ENCODE measurements at places on chromosomes 13 and 19. TPM values are rescaled to one million over a fixed set of nuclear protein-coding genes. Genes with fewer than 3 reads are reported as not detected.

DNA sequence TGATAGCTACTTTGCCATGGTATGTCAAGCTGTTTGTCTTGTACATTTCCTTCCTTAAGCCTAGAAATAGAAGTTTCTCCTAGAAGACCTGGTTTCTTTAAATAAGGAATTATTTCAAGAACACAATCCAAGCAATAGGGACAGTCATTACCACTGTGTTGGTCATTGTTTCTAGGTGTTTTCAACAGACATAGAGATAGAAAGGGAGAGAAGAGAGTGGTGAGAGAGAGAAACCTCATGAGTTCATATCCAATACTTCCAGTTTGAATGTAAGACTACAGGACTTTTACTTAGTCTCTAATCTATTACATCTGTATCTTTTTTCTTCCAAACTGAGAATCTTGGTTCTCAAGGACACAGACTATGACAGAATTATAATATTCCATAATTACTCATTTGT is 245.9 kb upstream of the STARD13 start:
- no peak for DNase-seq
- H3K27ac ChIP-seq: no peak overlapping the region
- no peak overlapping the region for H3K4me3 ChIP-seq
- H3K4me1 ChIP-seq: peaks cover 6% of the 10 kb centered on the region
- H3K36me3 ChIP-seq: no peaks in the 10 kb centered on the region
- H3K27me3 ChIP-seq: no peaks in the 10 kb centered on the region

DNA sequence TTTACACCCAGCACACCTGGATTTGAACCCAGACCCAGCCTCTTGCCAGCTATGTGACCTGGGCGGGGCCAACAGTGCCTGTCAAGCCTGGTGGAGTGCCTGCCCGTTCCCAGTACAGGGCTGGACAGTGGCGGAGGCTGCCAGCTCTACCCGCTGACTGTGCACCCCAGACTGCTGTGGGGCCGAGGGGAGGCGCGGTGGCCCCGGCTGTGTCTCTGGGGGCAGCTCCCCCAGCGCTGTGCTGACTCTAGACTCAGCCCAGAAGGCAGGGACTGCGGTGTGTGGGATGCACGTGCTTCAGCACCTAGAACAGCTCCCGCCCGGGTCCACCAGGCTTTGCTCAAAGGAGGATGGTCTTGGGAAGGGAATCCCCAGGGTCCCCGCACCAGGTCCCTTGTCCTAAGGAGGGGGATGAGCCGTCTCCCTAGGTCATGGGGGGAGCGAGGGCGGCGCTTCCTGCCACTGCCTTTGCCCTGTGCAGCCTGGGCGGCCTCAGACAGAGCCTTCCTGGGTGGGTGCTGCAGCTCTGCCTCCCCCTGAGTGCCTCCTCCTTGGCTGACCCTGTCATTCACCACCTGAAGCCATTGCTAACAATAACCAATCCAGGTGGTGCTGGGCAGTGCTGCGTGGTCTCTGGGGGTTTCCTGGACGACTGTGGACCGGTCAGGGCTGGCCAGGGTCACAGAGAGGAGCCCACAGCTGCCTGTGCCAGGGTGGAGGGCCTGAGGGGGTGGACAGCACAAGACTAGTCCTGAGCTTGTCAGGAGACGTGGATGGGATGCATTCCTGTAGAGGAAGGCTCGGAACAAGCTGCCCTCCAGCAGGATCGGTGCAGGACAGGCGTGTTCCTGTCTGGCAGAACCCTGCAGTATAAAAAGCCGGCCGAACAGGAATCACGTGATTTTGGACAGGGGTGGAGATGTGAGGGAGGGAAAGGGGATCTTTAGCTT is 18.6 kb downstream of the TMEM255B start:
- no peak for DNase-seq
- no peak overlapping the region for H3K4me3 ChIP-seq
- H3K27me3 ChIP-seq: no peaks in the 10 kb centered on the region
- H3K36me3 ChIP-seq: no peaks in the 10 kb centered on the region

GRCh38 chr13:64371045-64371444 is 2859.1 kb downstream of the PCDH9 start:
- no peaks in the 10 kb centered on the region for H3K36me3 ChIP-seq
- DNase-seq: no peak
- no peaks in the 10 kb centered on the region for H3K27me3 ChIP-seq
- H3K4me3 ChIP-seq: no peak overlapping the region
- H3K27ac ChIP-seq: no peak overlapping the region

EID2B gene
- polyA plus RNA-seq: 4.8 TPM

RUBCNL gene
- 44.2 TPM for polyA plus RNA-seq

CGB7 gene
- not detected for polyA plus RNA-seq

All from GM12878 (cell line).